ENCODE measurements at places on chromosomes 5 and 9.

DNA sequence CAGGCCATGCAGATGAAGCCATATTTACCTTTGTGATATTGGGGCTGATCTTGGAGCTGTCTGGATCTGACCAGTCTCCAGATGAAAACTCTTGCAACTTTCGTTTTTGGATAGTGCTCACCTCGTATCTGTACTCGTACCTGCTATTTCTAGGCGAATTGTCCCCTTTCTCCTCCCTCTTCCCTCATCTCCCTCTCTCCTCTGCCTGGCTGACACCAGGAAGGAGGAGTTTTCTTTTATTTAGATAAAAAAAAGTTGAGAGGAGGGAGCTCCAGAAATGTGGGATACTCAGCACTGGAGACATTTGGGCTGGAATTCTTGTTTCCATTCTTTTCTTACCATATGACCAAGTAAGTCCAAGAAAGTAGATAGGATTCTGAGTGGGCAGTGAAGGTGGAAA, 54.6 kb upstream of the ABL1 start:
- DNase-seq: no peak

- DNase-seq: no peak
Measured at GRCh38 chr9:121983736-121984135, 109.4 kb downstream of the TTLL11 start.

DNA sequence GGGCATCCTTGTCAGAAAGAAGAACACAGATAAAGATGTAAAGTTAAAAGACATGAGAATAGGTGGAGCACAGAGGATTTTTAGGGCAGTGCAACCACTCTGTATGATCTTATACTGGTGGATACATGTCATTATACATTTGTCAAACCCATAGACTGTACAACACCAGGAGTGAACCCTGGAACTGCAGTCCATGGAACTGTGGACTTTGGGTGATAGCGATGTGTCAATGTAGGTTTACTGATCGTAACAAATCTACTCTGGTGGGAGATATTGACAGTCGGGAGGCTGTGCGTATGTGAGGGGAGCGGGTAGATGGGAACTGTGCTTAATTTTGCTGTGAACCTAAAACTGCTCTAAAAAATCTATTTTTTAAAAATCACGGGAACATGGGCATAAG, 60.6 kb downstream of the MROH2B start:
- no peak for DNase-seq

DNA sequence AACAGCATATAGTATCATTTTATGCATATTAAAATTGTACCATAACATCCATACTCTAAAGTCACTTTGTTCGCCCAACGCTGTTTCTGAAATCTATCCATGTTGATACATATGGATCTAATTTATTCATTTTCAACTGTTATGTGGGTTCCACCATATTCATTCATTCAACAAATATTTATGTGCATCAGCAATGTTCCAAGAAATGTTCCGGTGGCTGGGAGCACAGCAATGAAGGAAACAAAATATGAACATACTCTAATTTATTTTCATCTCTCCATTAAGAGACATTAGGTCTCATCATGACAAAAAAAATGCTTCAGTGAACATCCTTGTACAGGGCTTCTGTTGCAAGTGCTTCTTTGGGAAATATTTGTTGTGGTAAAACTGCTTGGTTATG, 75.4 kb downstream of the MARCHF3 start:
- no peak for DNase-seq

GRCh38 chr9:68492806-68493205, 47.9 kb downstream of the TMEM252 start:
- no peak for DNase-seq

- no peak for DNase-seq
Measured at GRCh38 chr5:1963941-1964451, 81.3 kb upstream of the IRX4 start.

DNA sequence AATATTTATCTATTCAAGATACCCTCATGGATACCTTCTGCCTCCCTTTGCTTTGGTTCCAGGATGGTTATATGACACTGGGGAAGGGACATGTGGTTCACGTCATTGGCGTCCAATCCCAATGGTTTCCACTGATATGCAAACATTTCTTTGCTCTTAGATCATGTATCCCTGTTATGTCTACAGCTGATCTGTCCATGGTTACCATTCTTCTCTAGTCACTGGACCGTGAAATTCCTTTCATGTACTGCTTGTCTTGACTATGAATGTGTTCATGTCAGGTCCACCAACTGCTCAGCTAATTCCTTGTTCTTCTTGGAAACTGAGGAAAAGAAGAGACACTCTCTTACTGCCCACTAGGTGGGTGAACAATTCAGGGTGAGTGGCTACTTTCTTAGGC, 391.1 kb upstream of the ZNF608 start:
- DNase-seq: no peak

GRCh38 chr5:90144625-90145327, 264.8 kb downstream of the CETN3 start:
- DNase-seq: no peak

- peak; percentile 19 for DNase-seq
Measured at GRCh38 chr5:64165500-64166200, at the start of gene RNF180. Gene RNF180 (plus strand): TSS chr5:64165843. CDS start chr5:64200808, 34,965 bp downstream.

- no peak for DNase-seq
Measured at GRCh38 chr5:53151713-53152458, 42.3 kb upstream of the MOCS2 start.

DNA sequence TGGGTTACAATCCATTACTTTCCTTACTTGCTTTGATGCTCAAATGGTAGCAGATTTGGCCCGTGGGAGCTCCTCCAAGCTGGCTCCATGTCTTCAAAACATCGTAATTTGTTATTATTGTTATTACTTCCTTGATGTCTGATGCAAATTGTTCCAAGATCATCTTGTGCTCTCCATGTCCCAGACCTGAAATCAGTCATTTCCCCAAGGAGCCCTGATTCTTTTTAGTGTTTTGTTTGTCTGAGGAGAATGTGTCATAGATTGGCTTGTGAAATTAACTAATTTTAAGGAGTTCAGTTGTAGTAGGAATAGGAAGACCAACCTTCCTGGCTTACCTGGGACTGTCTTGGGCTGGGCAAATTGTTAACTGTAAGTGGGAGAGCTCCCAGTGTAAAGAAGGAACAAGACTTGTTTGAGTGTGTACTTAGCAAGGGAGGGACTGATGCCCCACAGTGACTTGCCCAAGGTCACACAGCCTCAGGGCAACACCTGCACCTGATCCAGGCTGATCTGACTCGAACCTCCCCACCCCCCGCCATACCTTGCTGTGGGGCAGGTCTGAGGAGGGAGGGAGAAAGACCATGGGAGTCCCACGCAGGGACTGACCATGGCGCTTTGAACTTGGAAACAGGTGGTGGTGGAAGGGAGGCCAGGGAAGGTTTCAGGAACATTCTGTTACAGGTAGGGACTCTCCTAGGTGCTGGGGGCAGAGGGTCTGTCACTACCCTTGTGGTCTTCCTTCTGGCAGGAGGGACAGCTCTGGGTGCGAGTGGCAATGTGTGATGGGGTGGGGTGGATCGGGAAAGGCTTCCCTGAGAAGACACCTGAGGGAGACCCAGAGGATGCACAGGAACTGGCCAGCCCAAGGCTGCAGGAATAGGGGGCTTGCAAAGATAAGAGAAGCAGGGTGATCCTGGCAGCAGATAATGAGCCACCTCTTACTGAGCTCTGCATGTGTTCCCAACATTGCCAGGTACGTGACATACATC, 2.7 kb upstream of the BICD2 start:
- no peak for DNase-seq

- no peak for DNase-seq
Measured at GRCh38 chr5:41797662-41798061, 72.6 kb downstream of the OXCT1 start.

Measured in globus pallidus (tissue), 1 donor.